AG09319 (cell line): ENCODE measurements at places on chromosomes 16 and 17.

DNA sequence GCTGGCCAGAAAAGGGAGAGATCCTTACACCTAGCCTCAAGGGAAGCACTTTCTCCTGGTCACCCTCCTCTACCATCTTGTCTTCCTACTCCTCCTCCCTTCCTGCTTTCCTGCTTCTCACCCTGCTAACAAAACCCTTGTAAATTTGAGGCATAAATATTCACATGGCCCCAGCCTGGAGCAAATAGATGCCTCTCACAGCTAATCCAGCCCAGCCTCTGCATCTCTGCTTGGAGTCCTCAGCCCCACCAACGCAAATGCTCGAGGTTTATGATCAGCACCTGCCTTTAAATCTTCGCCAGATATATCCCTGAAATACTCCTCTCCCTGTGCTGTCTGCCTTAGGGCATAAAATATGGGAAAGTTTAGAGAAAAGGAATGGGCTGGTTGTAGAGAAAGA lies 205.2 kb upstream of the CDH5 start:
- no peak for DNase-seq

DNA sequence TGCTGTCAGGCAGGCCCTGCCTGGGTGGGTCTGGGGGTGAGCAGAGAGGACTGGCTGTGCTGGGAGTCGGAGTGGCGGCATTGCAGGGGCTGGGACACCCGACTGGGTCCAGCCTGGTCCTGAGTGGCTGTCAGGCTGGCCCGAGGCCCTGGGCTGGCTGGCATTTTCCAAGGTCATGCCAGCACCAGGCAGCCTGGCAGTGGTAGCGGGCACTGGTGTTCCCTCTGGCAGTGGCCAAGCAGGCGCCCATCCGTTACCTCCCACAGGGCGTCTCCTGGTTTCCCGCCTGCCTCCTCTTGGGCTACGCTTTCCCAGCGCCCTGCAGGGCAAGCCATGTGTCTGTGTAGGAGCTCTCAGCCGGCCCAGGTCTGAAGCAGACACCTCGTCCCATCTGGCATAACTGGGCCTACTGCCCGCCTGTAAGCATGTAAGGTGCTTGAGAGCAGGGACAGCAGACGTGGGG lies 5.7 kb upstream of the PKMYT1 start:
- DNase-seq, result no peak

GRCh38 chr16:19822533-19822932 lies 62.1 kb downstream of the GPRC5B start:
- no peak for DNase-seq

DNA sequence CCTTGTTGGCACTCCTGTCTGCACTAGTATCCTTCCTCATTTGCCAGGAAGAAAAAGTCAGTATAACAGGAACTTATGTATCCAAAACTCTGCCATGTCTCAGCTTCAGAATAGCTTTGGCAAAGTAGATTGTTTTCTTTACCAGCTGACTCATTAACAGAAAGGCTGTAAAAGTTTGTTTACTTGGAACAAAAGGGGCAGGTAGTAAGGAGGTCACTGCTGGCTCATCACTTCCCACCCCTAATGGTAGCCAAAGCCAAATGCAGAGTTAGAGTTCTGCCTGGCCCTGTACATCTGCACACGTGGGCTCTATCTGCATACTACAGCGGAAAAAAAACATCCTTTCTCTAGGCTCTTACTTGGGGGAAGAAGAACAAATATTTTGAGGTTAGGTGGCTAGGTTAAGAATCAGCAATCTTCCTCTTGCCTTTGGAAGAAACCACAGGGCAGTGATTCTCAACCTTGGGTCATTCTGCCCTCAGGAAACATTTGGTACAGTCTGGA lies 90.9 kb upstream of the BCAR1 start:
- no peak for DNase-seq
